ENCODE measurements at places on chromosomes 6 and 20.

- ATAC-seq: no peak
Observed at GRCh38 chr20:44851545-44851944, 34.0 kb upstream of the YWHAB start.

DNA sequence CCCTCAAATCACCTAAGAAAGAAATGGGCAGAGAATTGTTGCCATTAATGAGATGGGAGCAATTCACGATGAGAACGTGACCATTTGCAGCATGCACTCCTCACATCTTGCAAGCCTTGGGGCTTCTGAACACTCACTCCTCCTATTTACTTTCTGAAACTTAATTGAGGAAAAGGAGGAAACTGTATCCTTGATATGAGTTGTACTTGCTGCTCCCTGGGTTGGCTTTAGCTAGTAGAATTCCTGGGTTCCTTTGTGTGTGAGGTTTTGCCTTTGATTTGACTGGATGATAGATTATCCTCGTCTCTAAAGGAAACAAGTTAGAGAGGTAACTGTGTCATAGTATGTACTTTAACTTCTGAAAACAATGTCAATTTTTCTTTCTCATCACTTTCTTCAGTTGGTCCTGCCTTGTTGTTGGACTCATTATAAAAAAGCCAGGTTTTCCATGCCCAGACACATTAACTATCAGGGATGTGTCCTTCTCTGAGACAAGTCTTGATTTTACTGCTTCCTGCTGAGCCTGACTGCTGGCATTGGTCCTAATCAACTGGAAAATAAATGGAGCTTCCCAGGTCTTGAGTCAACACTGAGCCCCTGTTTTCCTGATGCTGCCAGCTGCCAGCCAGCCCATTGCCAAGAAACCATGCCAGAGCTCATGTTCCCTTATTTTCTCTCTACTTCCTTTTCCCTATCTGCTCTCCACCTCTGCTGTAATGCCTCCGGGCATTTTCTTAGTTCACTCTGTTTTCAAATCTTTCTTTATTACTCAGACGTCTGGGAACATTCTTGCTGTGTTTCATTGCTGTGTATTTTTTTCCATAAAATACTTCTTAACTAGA, 6.0 kb upstream of the MRAP2 start:
- peak; percentile 46 for ATAC-seq

DNA sequence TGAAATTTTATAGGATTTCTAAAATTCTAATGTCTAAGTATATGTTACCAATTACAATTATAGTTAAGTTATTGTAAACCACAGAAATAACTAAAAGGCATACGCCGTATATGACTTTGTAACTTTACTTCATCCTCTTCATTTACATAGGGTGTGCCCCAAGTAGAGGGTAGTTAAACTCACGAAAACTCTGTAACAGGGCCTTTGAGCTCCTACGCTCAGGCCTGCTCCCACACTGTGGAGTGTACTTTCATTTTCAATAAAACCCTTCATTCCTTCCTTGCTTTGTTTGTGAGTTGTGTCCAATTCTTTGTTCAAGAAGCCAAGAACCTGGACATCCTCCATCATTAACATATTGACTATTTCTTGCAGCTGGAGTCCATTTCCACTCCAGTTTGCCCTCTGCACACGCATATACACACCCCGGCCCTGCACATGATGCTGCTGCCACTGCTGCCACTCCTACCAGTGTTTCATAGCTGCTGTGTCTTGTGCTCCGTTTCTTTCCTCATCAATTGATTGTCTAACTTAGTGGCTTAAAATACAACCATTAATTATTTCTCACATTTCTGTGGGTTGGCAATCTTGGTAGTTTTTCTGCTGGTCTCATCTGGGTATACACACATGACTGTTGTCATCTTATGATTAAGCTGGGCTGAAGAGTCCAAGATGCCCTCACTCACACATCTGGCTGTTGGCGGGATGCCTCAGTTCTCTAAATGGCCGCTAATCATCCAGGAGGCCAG, 33.0 kb upstream of the SCP2D1 start:
- ATAC-seq: no peak

DNA sequence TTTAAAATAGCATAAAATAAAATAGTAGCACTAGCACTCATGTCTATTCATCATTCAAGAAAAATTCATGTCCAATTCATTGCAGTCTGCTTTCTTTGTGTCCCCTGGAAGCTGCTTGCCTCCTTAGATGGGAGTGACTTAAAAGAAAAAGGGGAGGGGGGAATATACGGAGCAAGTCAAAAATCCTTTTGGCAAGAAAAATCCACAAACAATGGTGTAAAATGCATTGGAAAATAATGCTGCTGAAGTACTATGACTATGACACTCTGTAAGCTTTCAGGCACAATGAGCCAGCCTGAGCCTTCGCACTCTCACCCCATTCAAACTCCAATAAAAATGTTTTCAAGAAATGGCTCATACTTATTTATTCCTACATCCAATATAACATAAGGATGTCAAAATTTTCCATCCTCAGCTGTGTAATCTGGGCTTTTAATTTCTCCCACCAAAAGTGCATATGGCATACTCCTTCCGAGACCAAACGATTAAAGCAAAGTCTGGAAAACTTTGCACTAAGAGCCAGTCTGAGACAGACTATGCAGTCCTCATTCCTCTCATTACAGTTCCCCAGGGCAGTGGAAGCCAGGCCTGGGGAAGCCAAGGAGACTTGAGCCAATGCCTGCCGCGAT, 790 bp downstream of the NEDD9 start:
- ATAC-seq: peak; percentile 80

DNA sequence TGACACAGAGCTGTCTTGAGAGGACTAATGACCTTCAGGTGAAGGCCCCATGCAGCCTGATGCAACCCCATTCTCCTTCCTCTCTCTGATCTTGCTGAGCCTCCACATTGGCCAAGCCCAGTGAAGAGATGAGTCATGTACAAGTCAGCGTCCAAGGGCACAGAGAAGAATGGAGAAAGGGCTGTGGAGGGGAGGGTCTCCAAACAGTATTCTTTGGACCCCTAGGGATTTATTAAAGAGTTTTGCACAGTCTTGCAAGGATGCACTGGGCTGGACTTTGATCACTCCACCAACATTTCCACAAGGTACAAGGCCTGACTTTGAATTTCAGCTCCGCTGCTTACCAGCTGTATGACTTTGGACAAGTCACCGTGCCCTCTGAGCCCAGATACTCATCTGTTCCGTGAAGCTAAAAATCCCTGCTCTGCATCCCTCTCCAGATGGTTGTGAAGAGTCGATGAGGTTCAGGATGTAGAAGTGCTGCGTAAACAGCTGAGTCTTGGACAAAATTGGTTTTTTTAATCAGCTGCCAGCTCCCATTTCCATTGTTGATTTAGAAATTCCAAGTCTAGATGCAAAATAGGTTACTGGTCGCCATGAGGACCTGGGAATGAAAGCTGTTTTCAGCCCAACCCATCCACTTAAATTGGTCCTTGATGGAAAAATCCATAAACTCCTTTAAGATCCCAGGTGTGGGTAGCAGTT, 14.1 kb upstream of the KCNG1 start:
- no peak for ATAC-seq

DNA sequence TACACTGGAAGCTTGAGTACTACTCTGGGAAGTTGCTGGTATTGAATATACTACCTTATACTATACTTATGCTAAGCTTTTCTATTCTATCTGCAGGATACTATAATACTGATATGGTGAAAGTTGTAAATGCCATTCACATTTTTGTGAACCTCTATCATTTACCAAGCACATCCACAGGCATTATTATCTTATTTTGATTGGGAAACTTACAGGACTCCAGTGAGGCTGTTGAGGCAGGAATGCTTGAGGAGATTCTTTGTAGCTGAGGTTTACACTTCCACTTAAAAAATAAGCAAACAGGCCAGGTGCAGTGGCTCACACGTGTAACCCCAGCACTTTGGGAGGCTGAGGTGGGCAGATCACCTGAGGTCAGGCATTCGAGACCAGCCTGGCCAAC, 442.9 kb downstream of the QKI start:
- ATAC-seq: no peak

- peak; percentile 31 for ATAC-seq
Observed at GRCh38 chr6:149895833-149896271, 2.1 kb downstream of the RAET1E start.

GRCh38 chr20:40797425-40797824, 108.4 kb upstream of the MAFB start:
- ATAC-seq: no peak

DNA sequence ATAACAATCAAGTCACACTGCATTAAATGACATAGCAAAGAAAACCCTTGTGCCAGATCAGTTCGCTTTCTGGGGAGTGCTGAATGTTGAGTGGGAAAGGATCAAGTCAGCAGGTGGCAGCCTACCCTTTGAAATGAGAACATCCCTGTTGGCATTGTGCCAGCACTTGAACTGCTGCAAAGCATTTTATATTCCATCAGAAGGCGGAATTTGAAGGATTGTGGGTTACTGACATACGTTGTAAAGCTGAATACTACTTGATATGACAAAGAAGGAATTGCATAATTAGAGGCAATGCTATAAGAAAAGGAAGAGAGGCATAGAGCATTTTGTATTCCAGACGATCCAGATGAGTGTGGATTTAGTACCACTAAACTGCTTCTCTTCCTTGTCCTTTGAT, 26.5 kb downstream of the BCKDHB start:
- ATAC-seq: peak; percentile 41

DNA sequence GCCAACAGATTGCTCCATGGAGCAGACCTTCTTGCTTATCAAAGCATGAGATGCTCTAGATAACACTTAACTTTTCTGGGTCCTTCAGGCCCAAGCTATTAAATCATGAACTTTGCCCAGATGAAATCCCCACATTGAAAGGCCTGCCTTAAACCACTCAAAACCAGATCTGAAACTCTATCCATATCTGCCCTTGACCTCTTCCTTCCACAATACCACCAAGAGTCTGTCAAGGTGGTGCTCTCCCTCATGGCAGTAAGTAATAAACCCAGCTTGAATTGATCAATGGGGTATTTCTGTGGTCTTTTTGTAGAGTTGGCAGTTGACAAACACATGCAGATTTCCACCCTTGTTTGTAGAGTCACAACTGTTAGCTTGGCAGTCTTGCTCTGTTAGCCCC, 135.5 kb downstream of the ISM1 start:
- ATAC-seq: no peak

DNA sequence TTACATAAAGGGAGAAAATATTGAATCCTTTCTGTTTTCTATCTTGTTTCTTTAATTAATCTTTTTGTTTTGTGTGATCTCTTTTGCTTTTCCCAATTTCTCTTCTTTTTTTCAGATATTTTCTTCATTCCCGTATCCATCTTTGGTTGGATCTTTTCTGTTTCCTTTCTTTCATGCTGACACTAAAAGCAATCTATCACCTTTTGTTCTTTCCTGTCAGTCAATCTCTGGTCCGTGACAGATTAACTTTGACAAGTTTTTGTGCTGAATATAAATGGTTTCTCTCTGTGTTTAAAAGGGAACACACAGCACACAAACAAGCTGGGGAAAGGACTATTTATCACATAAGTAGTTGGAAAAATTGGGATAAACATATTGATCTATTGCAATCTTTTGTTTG, 162.8 kb downstream of the GRM1 start:
- no peak for ATAC-seq
